ENCODE measurements at places on chromosomes 13 and 19.

DNA sequence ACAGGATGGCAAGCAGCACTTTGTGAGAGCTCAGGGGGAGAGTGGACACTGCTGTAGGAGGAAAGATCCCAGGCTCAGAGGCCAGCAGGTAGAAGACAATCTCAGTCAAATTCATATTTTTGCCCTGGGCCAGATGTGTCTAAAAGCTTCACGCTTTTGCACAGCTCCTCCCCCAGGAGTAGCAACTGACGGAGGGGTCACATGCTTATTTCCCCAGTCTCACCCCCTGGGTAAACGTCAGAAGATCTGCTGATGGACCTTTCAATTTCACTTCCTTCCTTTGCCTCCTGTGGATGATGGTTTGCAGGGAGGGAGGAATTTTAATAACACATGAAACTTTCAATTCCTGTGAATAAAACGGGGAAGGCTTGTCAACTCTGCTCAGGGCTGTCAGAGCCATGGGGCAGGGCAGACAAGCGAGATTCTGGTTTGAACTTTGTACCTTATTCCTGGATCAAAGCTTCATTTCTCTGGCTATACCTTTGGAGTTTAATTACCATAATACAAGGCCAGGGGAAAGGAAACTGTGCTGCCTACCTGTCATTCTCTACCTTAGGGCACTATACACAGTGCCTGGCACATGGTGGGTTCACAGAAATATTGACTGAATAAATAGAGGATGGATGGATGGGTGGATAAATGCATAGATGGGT lies 41.0 kb downstream of the POU4F1 start:
- DNase-seq = no peak

DNA sequence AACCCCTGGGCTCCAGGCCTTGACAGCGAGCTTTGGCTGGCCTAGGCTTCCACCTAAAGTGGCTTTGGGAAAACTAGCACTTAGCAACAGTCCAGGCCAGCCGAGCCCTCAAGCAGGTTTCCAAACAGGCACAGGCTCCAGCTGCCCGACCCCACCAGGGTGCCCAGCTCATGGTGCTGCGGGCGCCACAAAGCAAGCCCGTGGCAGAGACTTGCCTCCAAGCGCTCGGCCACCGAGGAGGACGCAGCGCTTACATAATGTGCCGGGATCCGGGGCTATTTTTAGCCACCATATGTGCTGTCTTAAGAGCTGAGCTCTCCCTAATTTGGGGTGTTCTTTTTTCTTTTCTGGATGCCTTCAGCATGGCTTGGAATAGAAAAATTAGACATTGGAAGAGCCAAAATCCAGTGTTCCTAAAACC lies 56.1 kb upstream of the F7 start:
- DNase-seq = no peak

DNA sequence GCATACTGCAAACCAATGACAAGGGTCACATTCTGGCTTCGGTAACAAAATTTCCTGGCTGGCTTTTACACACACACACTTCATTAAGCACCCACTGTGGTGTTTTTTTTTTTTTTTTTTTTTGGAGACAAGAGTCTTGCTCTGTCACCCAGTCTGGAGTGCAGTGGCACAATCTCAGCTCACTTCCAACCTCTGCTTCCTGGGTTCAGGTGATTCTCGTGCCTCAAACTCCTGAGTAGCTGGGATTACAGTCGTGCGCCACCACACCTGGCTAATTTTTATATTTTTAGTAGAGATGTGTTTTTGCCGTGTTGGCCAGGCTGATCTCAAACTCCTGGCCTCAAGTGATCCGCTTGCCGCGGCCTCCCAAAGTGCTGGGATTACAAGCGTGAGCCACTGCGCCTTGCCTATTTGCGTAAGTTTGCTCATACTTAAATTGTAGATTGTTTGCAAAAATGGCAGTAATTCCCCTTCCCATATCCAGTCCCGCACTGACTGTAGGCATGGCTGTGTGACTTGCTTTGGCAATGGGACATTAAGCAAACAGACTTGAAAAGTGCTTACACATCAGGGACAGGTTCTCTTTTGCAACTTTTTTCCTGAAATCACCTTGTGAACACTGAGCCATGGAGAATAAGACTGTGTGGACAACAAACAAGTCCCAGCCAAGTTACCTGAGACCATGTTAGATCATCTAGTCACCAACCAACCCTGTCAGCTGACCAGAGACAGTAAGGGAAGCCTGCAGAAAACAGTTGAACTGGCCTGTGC lies 42.1 kb upstream of the EBPL start:
- DNase-seq = peak; percentile 4

DNA sequence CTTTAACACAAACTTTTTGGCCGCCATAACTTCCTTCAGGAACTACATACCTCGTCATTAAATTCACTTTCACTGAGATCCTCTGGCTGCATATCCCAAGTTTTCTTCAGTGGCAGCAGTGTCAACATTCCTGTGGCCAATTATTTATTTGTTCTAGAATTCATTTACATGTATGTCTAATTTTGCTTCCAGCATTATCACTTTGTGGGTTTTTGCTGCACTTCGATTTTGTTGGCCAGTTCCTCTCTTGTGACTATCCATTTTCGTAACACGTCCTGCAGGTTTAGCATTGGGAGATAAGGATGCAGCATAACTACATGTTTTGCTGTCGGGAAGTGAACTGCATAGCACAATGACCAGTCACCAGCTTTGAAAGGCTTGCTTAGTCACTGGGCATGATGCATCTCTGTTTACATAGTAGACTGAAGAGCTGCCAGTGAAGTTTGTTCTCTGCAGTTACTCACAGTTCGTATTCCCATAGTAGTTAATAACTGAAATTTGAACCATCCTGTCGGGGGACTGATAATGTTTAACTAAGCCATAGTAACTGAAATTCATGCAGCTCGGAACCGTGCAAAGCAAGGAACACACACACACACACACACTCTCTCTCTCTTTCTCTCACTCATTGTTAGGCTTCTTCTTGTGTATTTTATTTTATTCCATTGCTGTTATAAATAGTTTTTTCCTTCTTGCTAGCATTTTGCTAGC lies 28.3 kb downstream of the ZNF507 start:
- DNase-seq = peak; percentile 96

GRCh38 chr19:13975870-13976269 lies 23.6 kb downstream of the DCAF15 start:
- DNase-seq = no peak

- DNase-seq = no peak
These were observed 180.4 kb downstream of the URI1 start for GRCh38 chr19:30122431-30122830.

DNA sequence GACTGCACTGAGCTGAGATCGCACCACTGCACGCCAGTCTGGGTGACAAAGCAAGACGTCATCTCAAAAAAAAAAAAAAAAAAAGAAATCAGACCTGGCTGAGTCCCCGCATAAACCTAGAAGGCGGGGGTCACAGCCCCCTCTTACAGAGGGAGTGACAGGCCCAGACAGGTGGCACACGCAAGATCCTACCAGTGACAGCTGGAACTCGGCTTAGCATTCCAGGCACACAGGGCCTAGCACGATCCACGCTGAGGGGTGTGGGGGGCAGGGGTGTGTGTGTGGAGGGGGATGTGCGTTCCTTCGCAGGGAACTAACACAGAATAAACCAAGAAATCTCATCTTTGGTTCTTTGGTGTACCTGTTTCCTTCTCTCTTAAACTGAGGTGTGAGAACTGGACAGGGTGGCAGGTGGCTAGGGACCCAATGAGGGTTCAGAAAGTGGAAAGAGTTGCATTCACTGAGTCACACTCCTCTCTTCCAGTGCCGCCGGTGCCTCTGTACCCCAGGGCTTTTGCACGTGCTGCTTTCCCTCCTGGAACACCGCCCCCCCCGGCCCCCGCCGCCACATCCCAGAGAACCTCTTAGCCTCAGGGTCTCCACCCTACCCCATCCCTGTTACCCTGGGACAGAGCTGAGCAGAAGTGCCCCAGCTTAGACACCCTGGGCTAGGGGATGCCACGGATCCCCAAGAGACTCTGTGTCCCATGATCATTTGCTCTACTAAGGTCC lies 5.0 kb downstream of the SGTA start:
- no peak for DNase-seq

GRCh38 chr13:64753233-64754000 lies 2476.7 kb downstream of the PCDH9 start:
- no peak for DNase-seq

GRCh38 chr13:80563439-80563838 lies 222.5 kb upstream of the SPRY2 start:
- DNase-seq = no peak

- no peak for DNase-seq
These were observed 105.2 kb upstream of the VSTM2B start for GRCh38 chr19:29420482-29421195.

DNA sequence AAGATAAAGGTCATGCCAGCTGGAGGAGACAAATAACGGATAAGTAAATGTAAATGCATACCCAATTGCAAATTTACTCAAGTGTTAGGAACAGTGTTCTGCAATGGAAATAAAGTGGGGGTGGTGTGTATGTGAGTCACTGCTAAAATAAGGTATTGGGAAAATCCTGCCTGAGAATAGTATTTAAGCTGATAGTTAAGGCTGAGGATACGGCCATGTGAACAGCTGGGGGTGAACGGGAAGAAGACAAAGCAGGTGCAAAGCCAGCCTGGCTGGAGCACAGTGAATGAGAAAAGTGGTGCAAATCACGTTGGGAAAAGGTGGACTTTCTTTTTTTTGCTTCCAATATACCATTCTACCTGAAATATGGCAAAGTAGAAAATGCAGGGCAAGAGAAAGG lies 242.4 kb upstream of the SLC10A2 start:
- DNase-seq = no peak

DNA sequence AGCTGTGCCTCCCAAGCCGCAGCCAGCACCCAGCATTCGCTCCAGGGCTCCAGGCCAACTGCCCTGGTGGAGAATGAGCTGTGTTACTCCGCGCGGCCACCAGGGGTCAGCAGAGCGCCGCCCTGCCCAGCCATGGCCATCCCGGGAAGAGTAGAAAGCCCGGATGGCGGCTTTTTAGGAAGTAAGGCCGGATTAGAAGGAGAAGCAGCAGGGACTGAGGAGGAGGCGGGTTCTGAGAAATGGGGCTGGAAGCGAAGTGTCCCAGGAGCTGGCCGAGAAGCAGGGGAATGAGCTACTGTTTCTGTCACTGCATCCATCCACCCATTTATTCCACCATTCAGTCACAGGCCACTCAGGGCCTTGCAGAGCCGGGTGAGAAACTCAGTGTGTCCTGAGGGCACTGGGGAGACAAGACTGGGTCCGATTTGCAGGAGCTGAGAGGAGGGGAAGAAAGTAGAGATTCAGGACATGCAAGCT lies 6.6 kb upstream of the NPAS1 start:
- DNase-seq = peak; percentile 78

GRCh38 chr13:44974056-44974793 lies 15.0 kb downstream of the NUFIP1 start:
- peak; percentile 84 for DNase-seq
